Stimulated activated naive CD8-positive, alpha-beta T cell treated with anti-CD3 and anti-CD28 coated beads, Interleukin-15, amount 100 ng/mL, for 72 hours (primary cell): ENCODE measurements at places on chromosomes 5 and 9.

DNA sequence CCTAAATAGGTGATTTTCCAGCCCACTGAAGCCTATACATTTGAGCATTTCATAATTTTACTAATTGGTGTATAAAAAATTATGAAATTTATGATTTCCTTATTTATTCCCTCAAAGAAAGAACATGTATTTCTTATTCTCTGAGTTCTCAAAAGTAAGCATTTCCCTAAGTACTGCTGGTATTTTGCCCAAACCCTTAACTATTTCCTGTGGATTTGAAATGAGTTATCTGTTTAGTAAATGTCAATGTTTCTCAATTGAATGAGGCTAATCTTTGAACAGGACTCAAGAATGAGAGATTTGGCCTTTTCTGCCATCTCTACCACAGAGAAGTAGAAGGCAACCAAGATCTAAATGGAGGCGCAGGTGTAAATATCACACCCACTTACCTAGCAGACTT lies 751.7 kb downstream of the TLE1 start:
- DNase-seq: no peak

DNA sequence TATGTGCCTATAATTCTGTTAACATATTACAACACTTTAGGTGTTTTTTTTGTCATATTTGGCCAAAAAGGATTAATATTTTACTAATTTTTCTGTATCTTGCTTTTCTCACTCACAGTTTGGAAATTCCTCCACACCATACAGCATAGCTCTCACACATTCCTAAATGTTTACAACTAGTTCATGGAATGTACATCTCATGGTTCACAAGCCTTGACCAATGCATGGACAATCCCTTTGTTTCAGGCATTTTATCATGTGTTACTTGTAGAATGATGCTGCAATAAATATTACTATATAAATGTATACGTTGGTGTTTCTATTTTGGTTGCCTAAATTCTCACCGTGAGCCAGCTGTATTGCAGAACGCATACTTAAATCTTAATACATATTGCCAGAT lies 80.5 kb upstream of the SPATA31C2 start:
- DNase-seq: no peak

DNA sequence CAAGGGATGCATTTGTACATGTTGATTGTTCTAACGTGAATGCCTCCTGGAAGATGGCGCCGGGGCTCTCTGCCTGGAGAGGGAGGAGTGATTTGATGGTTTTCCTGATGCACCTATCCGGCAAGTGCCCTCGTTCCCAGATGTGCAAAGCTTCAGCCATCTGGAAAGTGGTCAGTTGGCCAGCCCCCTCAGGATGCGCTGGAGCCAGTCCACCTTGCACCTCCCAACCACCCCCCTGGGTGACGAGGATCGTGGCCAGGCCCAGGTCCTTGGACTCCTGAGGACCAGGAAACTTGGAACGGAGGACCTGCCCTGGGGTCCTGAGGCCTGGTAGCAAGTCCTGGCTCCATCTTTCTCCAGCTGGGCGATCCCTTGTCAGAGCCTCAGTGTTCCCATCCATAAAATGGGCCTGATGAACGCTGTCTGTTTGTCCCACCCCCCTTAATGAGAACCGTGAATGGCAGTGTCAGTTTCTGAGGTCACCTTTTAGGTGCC lies 23.6 kb upstream of the RNU6ATAC start:
- DNase-seq: no peak

DNA sequence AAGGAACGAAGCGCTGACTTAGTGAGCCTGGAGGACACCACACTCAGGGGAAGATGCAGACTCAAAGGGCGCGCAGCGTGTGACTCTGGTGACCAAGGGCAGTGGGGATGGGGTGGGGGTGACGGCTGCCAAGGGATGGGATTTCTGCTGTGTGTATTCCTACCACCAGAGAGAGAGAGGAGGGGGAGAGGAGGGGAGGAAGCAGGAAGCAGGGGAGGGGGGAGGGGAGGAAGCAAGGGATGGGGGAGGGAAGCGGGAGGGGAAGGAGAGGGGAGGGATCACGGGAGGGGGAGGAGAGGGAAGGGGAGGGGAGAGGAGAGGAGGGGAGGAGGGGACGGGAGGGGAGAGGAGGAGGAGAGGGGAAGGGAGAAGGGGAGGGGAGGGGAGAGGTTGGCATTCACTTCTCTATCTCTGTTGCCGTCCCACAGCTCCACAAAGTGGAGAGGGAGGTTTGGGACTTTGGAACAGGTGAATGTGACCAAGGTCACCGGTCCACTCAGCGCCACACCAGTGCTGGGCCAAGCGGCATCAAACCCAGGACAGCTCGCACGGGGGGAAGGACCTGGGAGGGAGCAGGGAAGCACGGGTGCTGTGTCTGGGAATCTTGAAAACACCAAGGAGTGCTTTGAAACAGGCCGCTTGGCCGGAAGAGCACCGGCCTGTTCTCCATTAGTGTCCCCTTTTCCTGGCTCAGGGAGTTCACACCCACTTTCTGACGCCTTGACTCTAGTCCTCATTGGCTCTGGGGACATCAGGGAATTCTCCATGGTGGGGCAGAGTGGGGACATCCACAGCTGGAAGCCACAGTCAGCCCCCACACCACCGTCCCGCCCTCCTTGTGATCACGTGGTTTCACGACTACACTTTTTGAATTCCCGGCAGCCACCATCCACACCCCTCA lies 77.4 kb downstream of the VAV2 start:
- DNase-seq: no peak

DNA sequence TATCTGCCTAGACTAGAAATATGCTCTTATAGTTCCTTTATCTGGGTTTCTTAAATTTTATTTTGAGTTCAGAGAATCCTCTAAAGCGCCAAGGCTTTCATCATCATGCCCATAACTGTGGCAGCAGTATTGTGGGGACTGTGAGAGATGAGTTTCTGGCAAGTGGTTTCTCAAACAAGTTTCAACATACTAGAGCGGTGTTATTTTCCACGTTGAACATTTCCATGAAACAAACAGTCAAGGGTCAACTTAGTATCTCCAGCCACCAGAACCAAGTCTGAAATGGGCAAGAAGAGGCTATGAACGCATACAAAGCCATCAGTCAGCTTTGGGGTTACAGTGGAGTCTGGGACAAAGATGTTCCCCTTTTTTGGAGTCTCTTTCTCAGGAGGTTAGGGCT lies 40.3 kb downstream of the SERINC5 start:
- peak; percentile 40 for DNase-seq

- DNase-seq: no peak
Measured at GRCh38 chr9:10855847-10856246, 243.0 kb upstream of the PTPRD start.

DNA sequence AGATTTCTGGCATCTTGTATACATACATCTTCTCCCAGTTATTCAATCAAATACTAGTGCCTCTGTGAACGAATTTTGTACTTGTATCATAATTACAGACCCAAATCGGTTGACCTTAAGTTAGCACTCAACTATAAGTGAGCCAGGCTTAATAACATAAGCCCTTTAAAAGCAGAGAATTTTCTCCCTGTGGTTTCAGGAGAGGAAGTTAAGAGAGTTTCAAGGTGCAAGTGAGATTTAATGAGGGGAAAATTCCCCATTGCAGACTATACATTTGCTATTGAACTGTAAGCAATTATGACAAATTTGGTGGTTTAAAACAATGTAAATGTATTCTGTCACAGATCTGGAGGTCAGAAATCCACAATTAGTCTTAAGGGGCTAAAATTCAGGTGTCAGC lies 261.9 kb upstream of the NREP start:
- no peak for DNase-seq

DNA sequence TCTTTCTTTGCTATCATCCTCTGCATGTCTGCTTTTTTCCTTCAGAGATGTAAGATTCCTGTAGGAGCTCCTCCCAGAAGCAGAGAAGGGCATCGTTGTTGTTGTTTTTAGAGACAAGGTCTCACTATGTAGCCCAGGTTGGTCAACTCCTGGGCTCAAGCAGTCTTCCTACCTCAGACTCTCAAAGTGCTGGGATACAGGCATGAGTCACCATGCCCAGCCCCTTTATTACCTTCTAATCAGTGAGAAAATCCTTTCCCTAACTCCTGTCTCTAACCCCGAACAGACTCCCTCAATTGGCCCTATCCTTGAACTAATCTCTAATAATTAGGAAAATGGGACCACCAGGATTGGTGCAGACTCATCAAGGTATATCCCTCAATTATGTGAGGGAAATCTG lies 64.4 kb downstream of the GALNT10 start:
- DNase-seq: no peak

GRCh38 chr9:122190597-122191381 lies 31.1 kb downstream of the MORN5 start:
- DNase-seq: no peak

DNA sequence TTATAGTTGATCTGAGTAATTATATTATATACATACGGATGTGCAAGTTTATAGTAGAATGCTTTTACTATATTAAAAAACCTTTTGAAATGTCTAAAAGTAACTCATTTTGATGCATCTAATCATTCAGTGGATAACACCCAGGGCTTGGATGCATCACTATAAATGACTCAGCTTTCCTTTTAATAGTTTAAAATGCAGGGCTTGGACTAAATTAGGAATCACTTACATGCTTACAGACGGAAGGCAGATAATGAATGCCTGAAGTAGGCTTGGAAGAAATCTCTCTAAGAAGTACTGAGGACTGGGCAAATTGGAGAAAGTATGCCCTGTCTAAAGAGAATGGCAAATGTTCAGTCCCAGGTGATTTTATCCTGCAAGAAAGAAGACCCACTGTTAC lies 362.5 kb upstream of the CCNH start:
- DNase-seq: no peak

GRCh38 chr5:44952376-44952775 lies 143.6 kb downstream of the MRPS30 start:
- no peak for DNase-seq

GRCh38 chr5:150523472-150524350 lies 15.8 kb downstream of the NDST1 start:
- DNase-seq: no peak

GRCh38 chr5:15551113-15551504 lies 51.1 kb downstream of the FBXL7 start:
- DNase-seq: no peak

- peak; percentile 11 for DNase-seq
Measured at GRCh38 chr9:92097997-92098482, 17.2 kb downstream of the SPTLC1 start.

GRCh38 chr9:136233411-136233810 lies 12.2 kb downstream of the QSOX2 start:
- DNase-seq: no peak

DNA sequence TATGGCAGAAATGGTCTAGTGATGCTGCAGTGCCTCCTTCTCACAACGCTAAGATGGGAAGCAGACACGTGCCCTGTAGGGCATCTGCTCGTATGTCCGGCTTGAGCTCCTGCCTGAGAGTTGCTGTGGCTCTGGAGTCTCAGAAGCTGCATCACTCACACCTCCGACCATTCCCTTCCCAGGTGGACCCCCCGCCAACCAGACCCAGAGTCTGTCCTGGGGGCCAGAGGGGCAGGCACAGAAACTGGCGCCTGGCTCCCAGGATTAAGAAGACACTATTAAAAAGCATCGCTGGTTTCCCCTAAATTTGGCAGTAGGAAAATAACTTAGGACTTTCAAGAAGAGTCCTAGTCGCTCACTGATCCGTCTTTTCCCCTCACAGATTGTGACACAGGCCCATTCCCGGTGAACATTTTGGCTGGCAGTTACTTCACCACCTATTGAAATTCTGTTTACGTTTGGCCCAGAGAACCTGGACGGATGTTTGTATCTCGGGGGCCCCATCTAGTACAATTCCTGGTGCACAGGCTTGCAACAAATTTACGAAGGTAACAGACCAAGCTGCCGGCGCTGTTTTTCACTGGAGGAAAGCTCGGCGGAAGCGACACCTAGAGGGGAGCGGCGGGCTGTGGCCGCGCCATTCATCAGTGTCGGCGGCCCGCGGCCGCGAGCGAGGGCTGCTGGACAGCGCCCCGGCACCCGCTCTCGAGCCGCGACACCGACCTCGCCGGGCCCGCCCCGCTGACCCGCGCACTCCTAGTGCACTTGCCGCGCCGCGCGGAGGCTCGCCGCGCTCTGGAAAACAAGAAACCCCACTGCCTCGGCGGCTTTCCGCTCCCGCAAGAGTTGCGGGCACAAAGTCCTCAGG lies 1.6 kb downstream of the FSTL4 start:
- peak; percentile 45 for DNase-seq

- DNase-seq: no peak
Measured at GRCh38 chr9:127989094-127989493, 8.3 kb upstream of the EEIG1 start.

DNA sequence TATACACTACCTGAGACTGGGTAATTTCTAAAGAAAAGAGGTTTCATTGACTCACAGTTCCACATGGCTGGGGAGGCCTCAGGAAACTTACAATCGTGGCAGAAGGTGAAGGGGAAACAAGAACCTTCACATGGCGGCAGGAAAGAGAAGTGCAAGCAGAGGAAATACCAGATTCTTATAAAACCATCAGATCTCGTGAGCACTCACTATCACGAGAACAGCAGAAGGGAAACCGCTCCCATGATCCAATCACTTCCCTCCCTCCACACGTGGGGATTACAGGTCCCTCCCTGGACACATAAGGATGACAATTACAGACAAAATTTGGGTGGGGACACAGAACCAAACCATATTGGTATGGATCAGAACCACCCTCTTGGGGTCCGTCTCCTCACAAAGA lies 44.2 kb upstream of the SPIN1 start:
- no peak for DNase-seq

DNA sequence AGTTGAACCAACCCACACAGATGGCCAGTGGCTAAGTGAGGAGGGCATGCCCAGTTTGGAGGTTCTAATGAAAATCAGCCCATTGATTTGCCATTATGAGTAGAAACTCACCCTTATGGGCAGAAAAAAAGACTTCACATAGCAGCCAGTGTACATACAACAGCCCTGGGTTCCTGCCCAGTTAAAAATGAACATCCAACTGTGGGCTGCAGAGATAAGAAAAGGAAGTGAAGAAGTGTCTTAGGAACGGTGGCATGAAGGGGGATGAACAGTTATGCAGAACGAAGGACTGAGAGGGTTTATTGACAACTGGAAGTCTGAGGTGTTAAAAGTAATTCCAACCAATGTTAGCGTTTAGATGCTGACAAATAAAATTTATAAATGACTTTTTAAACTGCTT lies 118.4 kb downstream of the MARCHF3 start:
- DNase-seq: no peak

GRCh38 chr9:14082732-14083131 lies 231.2 kb downstream of the NFIB start:
- no peak for DNase-seq

DNA sequence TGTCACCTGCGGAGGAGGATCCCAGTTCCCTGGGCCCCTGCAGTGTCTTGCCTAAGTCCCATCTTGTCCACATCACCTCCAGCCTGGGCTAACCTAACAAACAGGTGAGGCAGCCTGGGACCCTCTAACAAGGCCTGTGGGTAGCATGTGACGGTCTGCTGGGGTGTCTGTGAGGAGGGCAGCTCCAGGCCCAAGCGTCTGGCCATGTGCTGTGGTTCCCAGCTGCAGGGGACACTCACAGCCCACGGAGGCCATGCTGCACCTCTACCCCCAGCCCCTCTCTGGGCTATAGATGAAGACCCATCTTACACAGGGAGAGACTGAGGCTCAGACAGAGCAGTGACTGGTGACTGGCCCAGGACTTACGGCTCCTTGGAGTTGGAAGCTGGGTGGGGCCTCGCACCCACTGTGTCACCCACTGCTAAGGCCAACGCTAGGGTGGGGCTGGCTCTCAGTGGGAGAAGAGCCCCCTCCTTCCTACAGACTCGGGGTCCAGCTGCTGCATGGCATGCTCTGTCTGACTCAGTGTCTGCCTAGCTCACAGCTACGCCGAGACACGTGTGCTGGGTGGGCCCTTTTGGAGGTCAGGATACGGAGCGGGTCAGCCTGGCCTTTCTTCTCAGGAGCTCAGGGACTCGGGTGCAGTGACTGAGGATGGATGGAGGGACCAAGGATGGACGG lies 40.8 kb upstream of the RNF130 start:
- DNase-seq: no peak

- DNase-seq: no peak
Measured at GRCh38 chr5:43236653-43237355, 44.8 kb downstream of the NIM1K start.
